Cardiac septum (tissue), 1 donor: ENCODE measurements at places on chromosomes 12 and 14. TPM values are rescaled to one million over a fixed set of nuclear protein-coding genes. Genes with fewer than 3 reads are reported as not detected.

GALNT8 gene
- 2.4 TPM for total RNA-seq

ACOT6 gene
- total RNA-seq, result not detected

IL26 gene
- total RNA-seq, result not detected

GZMB gene
- total RNA-seq, result 0.48 TPM

SYT1 gene
- total RNA-seq, result not detected

PPM1H gene
- 4.0 TPM for total RNA-seq

GRCh38 chr12:7716381-7716780 lies 5.1 kb downstream of the DPPA3 start:
- DNase-seq, result no peak

DNA sequence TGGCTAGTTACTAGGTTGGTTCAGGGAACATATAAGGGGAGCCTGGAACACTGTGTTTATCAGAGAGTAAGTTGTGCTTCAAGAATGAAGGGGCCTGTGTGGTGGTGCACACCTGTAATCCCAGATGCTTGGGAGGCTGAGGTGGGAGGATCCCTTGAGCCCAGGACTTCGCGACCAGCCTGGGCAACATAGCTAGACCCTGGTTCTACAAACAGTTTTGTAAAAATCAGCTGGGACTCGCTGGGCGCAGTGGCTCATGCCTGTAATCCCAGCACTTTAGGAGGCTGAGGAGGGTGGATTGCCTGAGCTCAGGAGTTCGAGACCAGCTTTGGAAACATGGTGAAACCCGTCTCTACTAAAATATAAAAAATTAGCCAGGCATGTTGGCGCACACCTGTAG lies 42.1 kb upstream of the GPR132 start:
- peak; percentile 44 for DNase-seq

- no peak for DNase-seq
These were observed 48.8 kb downstream of the SYNE2 start for GRCh38 chr14:63901434-63902085.

- DNase-seq, result no peak
These were observed 90.9 kb upstream of the MANSC4 start for GRCh38 chr12:27870939-27871338.

- DNase-seq, result no peak
These were observed 84.1 kb upstream of the TBX3 start for GRCh38 chr12:114767906-114768722.

DNA sequence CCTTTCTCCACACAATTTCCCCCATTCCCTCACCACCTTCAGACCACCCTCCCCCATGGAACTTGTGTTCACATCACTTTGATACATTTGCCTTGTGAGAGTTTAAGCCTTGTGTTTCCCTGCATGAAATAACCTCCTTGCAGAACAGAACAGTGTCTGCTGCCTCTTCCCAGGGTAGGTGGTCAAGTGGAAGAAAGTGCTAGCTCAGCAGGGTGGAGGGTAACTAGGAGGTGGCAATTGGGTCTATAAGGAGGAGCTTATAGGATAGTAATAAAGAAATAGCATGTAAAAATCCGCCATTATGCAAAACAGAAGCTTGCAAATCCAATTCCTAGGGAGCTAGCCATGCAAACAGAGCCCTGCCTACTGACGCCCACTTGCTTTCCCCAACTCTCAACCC lies 13.9 kb upstream of the KRT8 start:
- DNase-seq, result no peak

GRCh38 chr14:96126339-96126782 lies 78.3 kb upstream of the BDKRB2 start:
- no peak for DNase-seq

- DNase-seq, result no peak
These were observed 3.1 kb upstream of the KIF26A start for GRCh38 chr14:104135121-104135903.

DNA sequence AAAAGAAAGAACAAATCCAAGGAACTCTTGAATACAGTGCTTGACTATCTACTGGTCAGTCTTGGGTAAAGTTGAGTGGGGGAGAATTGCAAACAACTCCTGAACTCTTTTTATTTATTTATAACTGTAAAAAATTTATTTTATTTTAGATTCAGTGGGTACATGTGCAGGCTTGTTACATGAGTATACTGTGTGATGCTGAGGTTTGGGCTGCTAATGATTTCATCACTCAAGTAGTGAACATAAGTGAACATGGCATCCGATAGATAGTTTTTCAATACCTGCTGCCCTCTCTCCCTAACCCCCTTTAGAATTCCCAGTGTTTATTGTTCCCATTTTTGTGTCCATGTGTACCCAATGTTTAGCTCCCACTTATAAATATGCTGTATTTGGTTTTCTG lies 3.2 kb upstream of the GSG1 start:
- no peak for DNase-seq

DNA sequence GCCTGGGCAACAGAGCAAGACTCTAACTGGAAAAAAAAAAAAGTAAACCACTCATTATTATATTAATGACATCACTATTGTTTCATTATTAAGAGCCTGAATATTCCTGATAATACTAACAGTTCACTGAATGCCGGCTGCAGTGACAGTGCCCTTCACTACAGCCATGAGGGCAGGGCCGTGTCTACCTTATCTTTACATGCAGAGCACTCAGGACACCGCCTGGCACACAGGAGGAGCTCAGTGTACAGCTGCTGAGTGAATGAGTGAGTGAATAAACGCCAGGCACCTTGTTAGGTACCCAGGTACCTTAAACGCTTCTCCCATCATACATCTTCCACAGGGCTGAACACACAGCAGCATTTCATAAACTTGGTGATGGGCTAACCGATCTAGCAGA lies 23.2 kb downstream of the ZFYVE1 start:
- no peak for DNase-seq
